Naive thymus-derived CD8-positive, alpha-beta T cell (primary cell): ENCODE measurements at places on chromosomes 1 and 21. TPM values are rescaled to one million over a fixed set of nuclear protein-coding genes. Genes with fewer than 3 reads are reported as not detected.

ORC1 gene
- 1.2 TPM for total RNA-seq

TESK2 gene
- 10.0 TPM for total RNA-seq

SLC45A1 gene
- total RNA-seq: 1.2 TPM

OR2L2 gene
- total RNA-seq: 0.42 TPM

PAPPA2 gene
- total RNA-seq: 0.05 TPM

OR6K3 gene
- not detected for total RNA-seq

PRSS38 gene
- total RNA-seq: not detected

LENEP gene
- 0.77 TPM for total RNA-seq

SLC25A24 gene
- total RNA-seq: 12.7 TPM

OLIG2 gene
- not detected for total RNA-seq

SPATC1L gene
- total RNA-seq: 11.2 TPM

KRTAP19-3 gene
- total RNA-seq: not detected

GPR161 gene
- total RNA-seq: 0.26 TPM

PLA2G2F gene
- not detected for total RNA-seq

NFIA gene
- total RNA-seq: 7.1 TPM

CXADR gene
- total RNA-seq: 0.99 TPM

PDPN gene
- total RNA-seq: not detected

FALEC gene
- total RNA-seq: 1.9 TPM

RBBP5 gene
- total RNA-seq: 28.0 TPM

PIGV gene
- 25.2 TPM for total RNA-seq

KANK4 gene
- not detected for total RNA-seq

TBX15 gene
- not detected for total RNA-seq

STYXL2 gene
- total RNA-seq: not detected

FLG2 gene
- total RNA-seq: not detected

REN gene
- total RNA-seq: not detected

CDA gene
- not detected for total RNA-seq

GSTM3 gene
- 13.2 TPM for total RNA-seq

EPHB2 gene
- total RNA-seq: 0.25 TPM

GCSAML gene
- total RNA-seq: 0.75 TPM

HPDL gene
- 1.5 TPM for total RNA-seq

DIO1 gene
- not detected for total RNA-seq

PAQR6 gene
- 3.0 TPM for total RNA-seq

ILDR2 gene
- 0.21 TPM for total RNA-seq

SSR2 gene
- total RNA-seq: 199 TPM

AMY2A gene
- not detected for total RNA-seq

CD101 gene
- total RNA-seq: not detected

CHIA gene
- not detected for total RNA-seq

CCDC190 gene
- total RNA-seq: not detected

OR2M3 gene
- not detected for total RNA-seq

CYP4A22 gene
- not detected for total RNA-seq

UQCRHL gene
- total RNA-seq: 1.8 TPM

CD52 gene
- 772 TPM for total RNA-seq

STRIP1 gene
- 75.7 TPM for total RNA-seq

RAB7B gene
- not detected for total RNA-seq
